ENCODE measurements at places on chromosomes 6 and 20.
A peak's percentile ranks its signal among the peaks of the same experiment; 100 is the strongest.

GRCh38 chr6:31197559-31198305, 27.2 kb upstream of the POU5F1 start:
- DNase-seq = no peak

DNA sequence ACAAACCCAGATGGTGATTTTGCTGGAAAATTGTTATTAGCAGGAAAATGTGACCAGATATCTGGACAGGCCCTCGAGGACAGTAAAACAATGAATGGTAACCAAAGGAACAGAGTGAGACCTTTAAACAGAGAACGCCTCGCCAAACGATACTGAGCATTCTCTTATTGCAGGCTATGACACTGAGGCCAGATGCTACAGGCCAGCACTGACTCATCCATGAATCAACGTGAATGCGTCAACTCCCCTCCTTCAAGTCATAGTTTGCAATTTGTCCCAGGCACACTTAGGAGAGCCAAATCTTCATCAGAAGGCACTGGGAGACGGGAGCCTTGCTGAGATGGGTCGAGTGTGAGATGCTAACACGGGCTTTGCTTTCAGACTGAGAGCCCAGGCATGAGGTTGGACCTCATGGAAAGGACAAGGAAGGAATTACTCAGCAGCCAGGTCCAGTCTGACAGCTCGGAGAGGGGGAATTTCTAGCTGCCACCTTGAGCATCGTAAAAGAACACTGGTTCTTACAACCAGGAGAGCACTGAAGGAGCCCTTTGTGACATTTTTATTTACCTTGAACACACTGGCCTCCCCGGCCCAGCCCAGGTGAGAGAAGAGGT, 60.7 kb downstream of the BMP7 start:
- DNase-seq = no peak

DNA sequence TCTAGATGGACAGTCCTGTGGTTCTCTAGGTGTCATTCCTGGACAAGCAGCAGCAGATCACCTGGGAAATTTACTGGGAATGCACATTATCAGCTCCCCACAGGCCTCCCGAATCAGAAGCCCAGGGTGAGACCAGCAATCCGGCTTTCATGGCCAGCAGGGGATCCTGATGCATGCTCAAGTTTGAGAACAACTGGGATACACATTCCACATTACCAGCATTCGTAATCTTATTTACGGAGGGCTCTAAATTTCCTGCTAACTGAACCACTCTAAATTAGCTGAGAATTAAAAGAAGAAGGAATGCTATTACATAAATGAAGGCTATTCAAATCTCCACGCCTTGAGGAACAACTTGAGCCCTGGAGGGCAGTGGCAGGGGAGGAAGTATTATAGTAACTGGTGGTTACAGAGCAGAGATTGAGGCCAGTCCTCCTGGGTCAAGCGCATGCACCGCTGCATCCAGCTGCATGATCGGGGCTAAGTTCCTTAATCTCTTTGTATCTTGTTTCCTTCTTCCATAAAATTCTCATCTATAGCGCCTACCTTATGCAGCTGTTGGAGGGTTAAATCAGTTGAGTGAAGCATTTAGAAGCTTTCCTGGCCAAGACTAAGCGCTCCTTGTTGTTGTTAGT, 403.7 kb downstream of the CDH26 start:
- no peak for DNase-seq

- DNase-seq = no peak
Measured at GRCh38 chr6:113450061-113450465, 407.1 kb upstream of the MARCKS start.

- no peak for DNase-seq
Measured at GRCh38 chr20:45467861-45468260, 1.7 kb upstream of the WFDC2 start.

DNA sequence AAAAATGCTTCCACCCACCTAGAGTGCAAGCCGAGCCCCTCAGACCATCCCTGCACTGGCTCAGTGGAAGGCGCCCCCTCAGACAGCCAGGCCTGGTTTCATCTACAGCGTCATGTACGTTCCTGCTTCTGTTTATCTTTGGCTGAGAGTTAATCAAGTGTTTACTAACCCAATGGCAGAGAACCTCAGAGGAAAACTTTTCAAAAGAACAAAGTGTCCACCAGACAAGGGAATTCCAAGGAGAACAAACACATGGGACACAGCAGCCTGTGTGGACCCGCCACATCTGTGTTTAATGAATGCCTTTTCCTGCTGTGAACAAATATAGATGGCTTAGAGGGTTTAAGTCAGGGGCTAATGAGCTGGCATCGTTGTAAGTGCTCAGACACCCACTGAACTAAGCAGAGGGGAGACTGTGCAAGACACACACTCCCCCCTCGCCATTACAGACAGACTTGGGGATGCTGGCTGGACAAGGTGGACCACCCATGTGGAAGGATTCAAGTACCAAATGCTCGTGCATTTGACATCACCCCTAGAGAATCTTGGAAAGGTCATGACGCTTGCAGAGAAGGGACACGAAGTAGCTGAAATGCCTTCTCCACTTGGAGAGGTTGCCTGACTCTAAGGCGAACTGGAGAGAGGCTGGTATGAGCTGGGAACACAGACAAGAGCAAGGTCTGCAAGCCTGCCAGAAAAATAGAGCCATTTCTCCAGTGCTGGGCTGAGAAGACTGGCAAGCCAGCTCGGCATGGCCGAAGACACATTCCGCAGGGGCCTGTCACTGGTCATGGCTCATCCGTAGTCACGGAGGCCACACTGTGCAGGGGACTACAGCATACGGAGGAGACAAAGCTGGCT, 53.5 kb upstream of the NXT1 start:
- peak; percentile 9 for DNase-seq

- peak; percentile 21 for DNase-seq
Measured at GRCh38 chr6:121614115-121614514, 178.7 kb downstream of the GJA1 start.

- DNase-seq = no peak
Measured at GRCh38 chr6:97665446-97665845, 382.4 kb upstream of the MMS22L start.
